ENCODE measurements at places on chromosomes 1 and 21. TPM values are rescaled to one million over a fixed set of nuclear protein-coding genes. Genes with fewer than 3 reads are reported as not detected.

- DNase-seq = peak; percentile 61
These were observed 44.9 kb downstream of the SYT6 start for GRCh38 chr1:114108751-114109255.

GRCh38 chr1:24752305-24752704 is 7.1 kb downstream of the CLIC4 start:
- no peak for DNase-seq

DNA sequence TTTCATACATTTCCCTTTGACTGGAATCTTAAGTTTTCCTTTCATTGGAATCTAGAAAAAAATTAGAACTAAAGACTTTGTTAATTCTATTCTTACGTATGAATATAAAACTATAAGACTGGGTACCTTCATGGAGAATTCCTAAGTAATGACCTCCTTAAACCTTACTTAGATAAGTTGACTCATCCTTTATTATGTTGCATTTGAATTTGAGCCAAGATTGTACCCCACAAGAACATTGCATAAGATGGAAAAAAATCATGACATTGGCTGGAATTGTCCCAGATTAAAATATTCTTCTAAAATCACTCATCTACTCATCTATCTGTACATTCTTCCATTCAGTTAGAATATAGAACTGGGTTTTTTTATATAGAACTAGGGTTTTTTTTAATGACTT is 137.4 kb downstream of the C1orf21 start:
- no peak for DNase-seq

- no peak for DNase-seq
These were observed 24.0 kb downstream of the ELAPOR1 start for GRCh38 chr1:109137958-109138357.

GRCh38 chr1:51444534-51445192 is 74.4 kb downstream of the EPS15 start:
- DNase-seq = no peak

DNA sequence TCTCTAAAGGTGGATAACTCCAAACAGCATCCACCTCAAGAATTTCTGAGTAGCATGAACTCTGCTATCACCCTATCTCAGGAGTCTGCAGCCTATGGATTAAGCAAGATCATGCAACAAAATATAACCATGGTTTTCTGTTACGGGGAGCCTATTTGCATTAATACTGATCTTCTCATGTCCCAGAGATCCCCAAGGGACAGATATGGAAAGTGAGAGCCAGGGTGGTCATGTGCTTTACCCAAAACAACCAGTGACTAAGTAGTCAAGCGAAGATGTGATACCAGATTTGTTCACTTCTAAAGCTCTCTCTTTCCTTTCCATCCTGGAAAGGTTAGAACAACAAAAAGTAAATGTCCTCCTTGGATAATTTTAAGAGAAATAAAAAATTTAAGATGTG is 125.1 kb downstream of the PRRX1 start:
- DNase-seq = no peak

- no peak for DNase-seq
These were observed 486.7 kb downstream of the SMYD3 start for GRCh38 chr1:246020211-246020954.

DNA sequence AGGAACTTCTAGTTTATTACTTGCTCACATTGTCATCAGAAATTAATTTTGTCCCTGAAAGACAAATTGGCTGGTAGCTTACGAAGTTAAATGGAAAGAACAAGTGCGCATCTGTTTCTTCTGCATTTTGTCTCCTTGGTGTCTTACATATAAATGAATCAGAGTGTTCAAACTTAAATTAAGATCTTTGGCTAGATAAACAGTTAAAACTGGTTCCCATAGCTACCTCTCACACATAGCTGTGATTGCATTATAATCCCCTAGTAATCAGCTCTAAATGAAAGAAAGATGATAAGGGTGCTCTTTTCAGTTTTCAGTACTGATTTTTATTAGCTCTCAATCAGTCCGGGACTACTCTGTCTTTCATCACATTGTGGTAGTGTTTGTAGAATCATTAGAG is 124.2 kb upstream of the LMO4 start:
- DNase-seq = no peak

DNA sequence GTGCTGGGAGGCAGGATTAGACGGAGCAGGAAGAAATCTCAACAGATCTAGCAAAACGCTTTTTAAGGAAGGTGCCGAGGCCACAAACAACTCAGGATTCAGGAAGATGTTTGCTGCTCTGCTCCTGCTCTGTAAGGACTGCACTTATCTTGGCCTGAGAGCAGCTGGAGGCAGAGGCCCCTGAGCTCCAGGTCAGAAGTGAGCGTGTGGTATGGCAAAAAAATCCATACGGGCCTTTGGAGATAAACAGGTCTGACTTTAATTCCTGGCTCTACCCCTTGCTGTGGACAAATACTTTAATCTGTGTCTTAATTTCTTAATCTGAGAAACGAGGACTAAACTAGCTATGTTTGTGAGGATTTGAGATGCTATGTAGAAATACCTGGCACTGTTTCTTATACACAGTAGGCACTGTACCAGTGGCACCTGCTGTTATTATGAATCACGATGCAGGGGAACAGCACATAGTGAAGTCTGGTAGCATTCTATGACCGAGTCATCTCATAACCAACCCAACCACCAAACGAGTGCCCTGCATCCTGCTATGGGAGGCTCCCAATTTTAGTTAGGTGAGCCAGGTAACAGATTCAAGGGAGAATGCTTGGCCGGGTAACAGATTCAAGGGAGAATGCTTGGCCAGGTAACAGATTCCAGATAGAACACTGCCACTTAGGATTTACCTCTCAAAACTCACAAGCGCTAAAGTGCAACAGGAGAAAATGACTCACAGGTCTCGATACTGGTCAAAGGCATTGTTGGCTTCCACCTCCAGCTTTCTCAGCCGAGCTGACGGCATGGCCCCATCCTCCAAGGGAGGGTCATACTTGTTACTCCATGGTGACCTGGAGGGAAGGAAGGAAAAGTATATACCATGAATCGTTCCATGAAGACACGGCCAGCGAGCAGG is 65.9 kb downstream of the SLC66A1 start:
- no peak for DNase-seq

DNA sequence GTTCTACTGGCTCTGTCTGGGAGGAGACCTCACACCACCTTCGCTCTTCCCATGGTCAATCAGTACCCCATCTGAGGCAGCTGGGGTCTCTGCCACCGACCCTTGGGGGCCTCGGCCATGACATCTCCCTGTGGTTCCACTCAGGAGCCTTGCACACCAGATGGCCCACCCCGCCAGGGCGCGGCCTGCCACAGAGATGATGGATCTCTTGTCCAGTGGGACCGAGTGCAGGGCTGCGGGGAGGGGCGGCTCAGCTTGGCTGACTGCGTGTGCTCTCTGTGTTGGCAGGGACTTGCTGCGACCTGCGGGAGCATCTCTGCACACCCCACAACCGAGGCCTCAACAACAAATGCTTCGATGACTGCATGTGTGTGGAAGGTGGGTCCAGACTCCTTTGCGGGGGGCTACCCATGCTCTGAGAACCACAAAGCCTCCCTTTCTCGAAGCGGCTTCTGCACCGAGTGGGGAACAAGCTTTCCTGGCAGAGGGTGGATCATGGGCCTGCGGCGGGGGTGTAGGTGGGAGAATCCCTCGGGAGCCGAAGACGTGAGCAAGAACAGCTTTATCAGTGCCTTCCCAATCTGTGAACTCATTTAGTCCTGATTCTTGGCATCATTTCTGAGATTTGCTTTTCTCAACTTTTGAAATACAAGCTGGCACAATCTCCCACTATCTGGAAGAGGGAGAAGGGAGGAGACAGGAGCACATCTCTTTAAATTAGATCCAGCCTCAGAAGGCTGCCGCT is 20.9 kb upstream of the AGTRAP start:
- DNase-seq = no peak

- DNase-seq = no peak
These were observed 22.3 kb downstream of the RCOR3 start for GRCh38 chr1:211281320-211282022.

- no peak for DNase-seq
These were observed 8.3 kb downstream of the RHOC start for GRCh38 chr1:112698366-112699310.

DNA sequence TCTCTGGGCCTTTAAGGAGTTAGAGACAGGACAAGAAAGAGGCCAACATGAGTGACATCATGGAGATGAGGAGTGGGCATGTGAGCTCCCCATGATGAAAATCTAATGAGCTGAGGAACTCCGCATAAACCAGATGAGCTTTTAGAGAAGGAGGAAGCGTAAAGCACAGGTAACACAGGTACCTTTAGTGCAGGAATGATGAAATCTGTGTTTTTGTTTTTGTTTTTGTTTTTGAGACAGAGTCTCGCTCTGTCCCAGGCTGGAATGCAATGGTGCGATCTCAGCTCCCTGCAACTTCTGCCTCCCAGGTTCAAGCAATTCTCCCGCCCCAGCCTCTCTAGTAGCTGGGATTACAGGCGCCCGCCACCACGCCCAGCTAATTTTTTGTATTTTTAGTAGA is 12.7 kb upstream of the FAM89A start:
- DNase-seq = no peak

- DNase-seq = no peak
These were observed 30.7 kb downstream of the ALPL start for GRCh38 chr1:21539933-21540332.

GRCh38 chr1:180982422-180982821 is 40.2 kb downstream of the STX6 start:
- no peak for DNase-seq

DNA sequence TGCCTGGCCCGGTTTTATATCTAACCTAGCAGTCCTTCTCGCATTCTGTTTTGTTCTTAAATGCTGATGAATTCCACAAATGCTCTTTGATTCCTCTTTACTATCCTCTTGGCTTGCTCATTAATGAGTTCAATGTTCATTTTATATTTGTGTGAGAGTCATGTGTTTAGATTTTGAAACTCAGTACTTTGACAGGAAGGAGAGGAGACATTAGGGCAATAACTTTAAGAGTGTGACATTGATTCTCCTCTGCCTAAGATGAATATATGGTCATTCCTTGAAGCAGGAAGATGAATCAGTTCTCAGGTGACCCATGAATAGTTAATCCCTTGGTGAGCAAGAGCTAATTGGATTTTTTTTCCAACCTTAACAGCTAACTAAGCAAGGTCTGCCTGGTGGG is 84.1 kb downstream of the MRPS6 start:
- no peak for DNase-seq

DNA sequence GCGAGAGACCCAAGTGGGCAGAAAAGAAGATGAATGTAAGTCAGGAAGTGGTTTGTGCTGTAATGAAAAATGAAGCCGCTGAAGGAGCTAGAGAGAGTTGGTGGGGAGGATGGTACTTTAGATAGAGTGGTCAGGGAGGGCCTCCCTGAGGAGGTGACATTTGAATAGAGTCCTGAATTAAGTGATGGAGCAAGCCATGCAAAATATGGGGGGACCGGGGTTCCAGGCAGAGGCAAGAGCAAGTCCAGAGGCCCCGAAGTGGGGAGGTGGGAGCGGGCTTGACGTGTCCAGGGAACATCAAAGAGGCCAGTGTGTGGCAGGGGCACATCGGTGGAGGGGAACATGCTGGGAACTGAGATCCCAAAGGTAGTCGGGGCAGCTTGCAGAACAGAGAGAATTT is 43.1 kb downstream of the OPRD1 start:
- DNase-seq = no peak

DNA sequence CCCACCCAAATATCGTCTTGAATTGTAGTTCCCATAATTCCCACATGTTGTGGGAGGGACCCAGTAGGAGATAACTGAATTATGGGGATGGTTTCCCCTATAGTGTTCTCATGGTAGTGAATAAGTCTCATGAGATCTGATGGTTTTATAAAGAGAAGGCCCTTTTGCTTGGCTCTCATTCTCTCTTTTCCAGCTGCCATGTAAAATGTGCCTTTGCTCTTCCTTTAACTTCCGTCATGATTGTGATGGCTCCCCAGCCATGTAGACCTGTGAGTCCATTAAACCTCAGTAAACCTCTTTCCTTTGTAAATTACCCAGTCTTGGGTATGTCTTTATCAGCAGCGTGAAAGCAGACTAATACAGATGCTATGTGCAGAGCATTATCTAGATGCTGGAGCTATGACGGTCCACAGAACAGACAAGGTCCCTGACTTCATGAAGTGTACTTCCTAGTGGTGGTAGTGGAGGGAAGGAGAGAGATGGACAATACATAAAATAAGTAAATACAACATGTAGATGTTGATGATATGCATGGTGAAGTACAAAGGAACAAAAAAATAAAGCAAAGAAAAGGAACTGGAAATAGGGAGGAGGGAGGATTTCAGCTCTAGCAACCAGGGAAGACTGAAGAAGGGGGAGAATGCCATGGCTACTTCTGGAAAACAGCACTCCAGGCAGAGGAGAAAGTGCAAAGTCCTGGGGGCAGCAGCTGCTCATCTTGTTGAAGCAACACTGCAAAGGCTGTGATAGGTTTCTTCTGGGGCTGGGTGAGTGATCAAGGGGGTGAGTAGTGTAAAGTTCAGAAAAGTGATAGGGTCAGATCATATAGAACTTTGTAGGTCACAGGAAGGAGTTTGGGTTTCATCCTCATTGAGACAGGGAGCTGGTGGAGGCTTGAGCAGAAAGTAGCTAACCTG is 6.8 kb upstream of the RCAN1 start:
- no peak for DNase-seq

DNA sequence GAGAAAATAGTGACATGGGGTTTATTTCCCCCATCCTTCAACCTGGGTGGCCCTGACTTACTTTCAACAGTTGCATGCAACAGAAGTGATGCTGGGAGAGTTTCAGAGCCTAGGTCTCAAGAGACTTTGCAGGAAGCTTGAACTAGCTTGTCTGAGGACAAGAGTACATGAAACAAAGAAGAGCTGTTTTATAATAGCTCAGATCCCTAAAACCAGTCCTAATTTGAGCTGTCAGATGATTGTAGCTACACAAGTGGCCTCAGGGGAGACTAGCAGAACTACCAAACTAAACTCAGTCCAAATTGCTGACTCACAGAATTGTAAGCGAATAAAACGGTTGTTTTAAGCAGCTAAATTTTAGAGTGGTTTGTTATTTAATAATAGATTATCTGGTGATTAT is 17.1 kb downstream of the RC3H1 start:
- peak; percentile 44 for DNase-seq

DNA sequence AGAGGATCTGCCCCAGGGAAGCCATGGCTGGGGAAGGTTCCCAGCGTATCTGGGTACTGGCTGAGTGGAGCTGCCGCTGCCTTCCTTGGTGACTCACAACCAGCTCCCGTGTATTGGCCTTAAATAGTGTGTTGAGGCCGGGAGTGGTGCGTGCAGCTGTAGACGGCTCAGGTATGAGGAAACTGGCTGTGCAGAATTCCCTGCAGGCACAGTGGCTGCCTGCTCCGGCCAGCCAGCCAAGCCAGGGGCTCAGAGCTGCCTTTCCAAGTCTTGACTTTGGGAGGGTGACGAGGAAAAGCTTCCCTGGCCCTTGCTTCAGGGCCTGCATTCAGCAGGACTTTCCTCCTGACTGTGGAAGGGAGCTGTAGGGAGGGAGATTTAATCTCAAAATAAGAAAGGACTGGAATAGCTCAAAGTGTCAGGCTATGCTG is at the start of gene VTCN1:
Gene VTCN1, minus strand, starts transcription at position 97 of the 431 bp plus-strand sequence. Its CDS starts 72 bp downstream, at position 25.
- DNase-seq = no peak

Gene CTNNBIP1
- 58.3 TPM for polyA plus RNA-seq

Gene CYP4B1
- polyA plus RNA-seq = not detected

Gene ICOSLG
- 6.9 TPM for polyA plus RNA-seq

Gene MPZL1
- 78.1 TPM for polyA plus RNA-seq

Gene PINK1
- 37.4 TPM for polyA plus RNA-seq

Gene IFI44L
- polyA plus RNA-seq = 2.0 TPM

Gene ANGPTL7
- polyA plus RNA-seq = 2.3 TPM

Gene NR1I3
- polyA plus RNA-seq = 0.58 TPM

Gene SPRR5
- polyA plus RNA-seq = not detected

Gene LCE3D
- polyA plus RNA-seq = not detected

Gene B4GALT2
- 36.4 TPM for polyA plus RNA-seq

Gene CNKSR1
- polyA plus RNA-seq = 3.9 TPM

Gene OR2M3
- polyA plus RNA-seq = 0.01 TPM

Gene CITED4
- polyA plus RNA-seq = 1.5 TPM

Gene CRYBG2
- polyA plus RNA-seq = not detected

Data from muscle of back (tissue), 13 donors.